EL (cell line): ENCODE measurements at places on chromosomes 11 and 22.

DNA sequence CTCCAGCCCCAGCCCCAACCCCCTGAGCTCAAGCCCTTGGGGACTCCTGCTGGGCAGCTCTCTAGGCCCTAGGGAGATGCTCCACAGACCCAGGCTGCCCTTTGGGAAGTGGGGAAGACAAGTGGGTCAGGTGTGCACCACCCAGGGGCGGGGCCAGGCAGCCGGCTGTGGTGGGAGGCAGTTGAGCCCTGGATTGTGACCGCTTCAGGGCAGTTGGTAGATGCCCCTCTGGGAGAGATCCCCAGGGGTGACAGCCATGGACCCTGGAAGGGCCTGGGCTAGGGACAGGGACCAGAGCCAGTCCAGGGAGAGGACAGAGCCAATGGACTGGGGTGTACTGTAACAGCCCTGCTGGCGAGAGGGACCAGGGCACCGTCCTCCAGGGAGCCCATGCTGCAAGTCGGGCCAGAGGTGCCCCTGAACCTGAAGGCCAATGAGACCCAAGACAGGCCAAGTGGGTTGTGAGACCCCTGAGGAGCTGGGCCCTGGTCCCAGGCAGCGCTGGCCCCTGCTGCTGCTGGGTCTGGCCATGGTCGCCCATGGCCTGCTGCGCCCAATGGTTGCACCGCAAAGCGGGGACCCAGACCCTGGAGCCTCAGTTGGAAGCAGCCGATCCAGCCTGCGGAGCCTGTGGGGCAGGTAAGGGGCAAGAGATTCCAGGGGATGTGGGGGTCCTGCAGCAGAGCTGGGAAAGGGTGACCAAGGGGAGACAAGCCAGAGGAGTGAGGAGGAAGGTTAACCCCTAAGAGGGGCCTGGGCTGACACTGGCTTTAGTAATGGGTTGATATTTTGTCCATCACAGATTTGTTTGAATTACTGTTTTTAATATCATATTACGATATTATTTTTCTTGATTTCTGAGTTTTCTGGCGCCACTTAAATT is at the start of gene IGLL5:
IGLL5 (plus strand) TSS at position 196 of the 883 bp plus-strand sequence; CDS start at position 434, 238 bp downstream.
- DNase-seq: no peak

DNA sequence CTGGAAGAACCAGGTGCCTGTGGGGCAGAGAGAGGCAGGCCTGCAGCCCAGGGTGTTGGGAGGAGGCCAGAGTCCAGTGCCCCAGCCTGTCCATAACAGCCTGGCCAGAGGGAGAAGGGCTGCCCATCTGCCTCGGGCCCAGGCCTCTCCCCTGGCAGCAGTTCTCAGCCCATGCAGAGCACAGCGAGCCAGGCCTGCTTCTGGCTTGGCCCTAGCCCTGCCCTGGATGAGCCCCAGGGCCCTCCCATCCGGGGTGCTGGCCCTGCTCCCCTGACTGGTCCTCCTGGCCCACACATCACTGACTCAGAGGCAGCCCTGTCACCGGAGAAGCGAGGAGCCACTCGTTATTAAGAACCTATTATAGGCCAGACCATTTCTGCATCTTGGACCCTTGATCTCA is 19.7 kb upstream of the MYRF start:
- DNase-seq: peak; percentile 66

DNA sequence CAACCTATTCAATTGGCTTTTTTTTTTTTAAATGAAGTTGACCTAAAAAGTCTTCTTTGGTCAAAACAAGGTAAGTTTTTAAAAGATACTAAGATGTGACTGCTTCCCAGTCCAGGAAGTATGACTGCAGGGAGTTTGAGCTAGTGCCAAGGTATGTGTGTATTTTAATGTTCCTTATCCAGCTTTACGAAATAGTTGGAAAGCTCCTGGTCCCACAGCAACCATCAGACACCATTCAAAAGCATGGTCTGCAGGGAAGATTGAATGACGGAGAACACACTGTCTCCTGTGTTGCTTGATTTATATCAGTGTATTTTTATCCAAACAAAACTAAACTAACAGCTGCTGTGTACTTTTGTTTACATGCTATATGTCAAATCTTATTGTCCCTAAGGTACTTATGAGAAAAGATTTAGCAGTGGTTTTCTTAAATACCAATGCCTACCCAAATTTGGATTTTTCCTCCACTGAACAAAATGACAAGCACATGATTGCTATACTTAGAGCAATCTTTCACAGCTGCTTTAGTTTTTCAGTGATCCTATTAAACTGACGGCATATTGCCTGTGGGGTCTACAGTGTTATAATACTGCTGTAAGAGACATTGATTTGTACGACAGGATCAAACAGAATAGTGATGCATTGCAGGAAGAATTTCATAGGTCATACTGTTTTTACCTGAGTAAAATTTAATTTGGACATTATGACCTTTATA is 122.9 kb downstream of the DCDC1 start:
- DNase-seq: no peak

DNA sequence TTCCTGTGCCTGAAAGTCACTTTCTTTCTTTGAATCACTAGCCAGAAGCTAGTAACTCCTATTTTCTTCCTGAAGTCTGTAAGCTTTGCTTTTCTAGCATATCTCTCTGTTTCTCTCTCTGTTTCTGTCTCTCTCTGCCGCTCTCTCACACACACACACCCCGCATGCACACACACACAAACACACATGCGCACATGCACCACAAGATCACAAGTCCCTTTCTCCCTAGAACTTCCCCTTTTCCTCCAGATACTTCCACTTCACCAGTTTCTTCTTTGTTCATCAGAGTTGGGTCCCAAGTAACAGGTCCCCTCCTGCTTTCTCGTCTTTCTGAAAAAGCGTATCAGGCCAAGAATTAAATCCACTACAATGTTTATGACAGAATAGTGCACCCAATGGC is 148.5 kb upstream of the HSD17B12 start:
- no peak for DNase-seq

GRCh38 chr22:26587991-26588613 is 1.8 kb downstream of the TPST2 start:
- peak; percentile 17 for DNase-seq

- DNase-seq: peak; percentile 90
Observed at GRCh38 chr11:46593550-46594373, at the start of gene AMBRA1. Gene AMBRA1 (minus strand): TSS chr11:46594023. CDS start chr11:46548380, 45,643 bp downstream.

DNA sequence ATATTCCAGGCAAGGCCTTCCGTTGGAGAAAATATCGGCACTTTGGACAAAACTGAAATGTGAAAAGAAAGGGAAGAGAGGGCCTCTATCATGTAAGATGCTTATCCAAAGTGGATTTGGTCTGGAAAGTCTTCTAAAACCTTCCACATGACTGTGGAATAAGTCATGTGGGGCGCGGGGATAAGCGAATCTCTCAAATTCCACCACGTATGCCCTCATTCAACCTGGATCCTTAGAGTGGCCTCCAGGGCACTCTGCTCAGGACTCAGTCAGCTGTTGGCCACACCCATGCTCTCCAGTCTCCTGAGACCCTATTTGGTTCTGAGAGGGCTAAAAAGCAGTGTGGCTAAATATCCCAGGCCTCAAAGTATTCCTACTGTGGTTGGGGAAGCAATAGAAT is 2.0 kb upstream of the TIMP3 start:
- no peak for DNase-seq

- no peak for DNase-seq
Observed at GRCh38 chr22:40709752-40710413, 30.6 kb downstream of the MCHR1 start.

DNA sequence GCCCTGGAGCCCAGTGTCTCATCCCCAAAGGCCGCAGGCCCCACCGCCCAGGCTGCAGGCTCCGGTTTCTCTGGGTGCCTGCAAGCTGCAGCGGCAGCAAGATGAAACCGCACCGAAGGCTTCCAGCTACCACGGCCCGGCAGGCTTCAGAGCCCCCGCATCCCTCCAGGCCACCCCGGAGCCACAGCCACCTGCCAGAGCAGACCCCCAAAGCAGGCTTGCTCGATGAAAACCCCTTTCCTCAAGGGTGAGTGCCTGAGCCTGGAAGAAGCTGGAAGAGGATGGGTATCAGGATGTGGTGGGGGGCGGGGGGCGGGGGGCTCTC is 24.5 kb upstream of the GNB1L start:
- DNase-seq: no peak

DNA sequence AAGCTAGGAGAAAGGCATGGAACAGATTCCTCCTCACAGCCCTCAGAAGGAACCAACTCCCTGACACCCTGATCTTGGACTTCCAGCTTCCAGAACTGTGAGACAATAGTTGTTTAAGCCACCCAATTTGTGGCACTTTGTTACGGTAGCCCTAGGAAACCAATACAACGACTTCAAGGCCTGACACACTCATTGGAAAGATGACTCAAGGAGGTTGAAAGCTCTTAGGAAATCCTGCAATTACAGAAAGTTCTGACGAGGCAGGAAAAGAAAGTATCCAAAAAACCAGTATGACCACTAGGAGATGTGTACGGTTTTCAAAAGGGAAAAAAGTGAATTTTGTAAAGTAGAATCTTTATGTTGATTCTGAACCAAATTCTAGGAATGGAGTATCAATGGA is 161.4 kb downstream of the SWAP70 start:
- DNase-seq: peak; percentile 25

GRCh38 chr11:69099180-69099579 is 50.4 kb downstream of the TPCN2 start:
- DNase-seq: no peak

GRCh38 chr11:87859636-87860035 is 315.6 kb downstream of the RAB38 start:
- DNase-seq: no peak

DNA sequence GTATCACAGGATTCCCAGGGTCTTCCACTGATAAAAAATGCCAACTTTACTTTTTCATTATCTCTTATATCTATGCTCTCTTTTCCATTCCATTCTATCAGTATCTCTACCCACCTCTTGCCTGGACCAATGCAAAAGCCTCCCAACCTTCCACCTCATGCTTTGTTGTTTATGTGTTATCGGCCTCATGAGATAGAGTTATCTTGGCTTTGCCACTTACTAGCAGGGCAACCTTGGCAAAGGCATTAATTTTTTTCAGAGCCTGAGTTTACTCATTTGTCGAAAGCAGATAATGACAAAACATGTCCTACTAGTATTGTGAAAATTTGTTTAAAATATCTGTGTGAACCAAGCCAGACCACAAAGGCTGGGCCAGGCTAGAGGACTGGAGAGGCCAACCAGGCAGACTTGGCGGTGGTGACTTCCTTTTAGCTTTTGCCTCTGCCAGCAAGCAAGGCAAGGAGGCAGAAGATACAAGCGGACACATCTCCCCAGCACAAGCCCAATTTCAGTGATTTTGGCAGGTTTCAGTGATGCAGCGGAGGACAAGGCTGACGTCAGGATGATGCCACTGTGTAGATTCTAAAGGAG is 106.9 kb downstream of the ADAMTS15 start:
- no peak for DNase-seq

DNA sequence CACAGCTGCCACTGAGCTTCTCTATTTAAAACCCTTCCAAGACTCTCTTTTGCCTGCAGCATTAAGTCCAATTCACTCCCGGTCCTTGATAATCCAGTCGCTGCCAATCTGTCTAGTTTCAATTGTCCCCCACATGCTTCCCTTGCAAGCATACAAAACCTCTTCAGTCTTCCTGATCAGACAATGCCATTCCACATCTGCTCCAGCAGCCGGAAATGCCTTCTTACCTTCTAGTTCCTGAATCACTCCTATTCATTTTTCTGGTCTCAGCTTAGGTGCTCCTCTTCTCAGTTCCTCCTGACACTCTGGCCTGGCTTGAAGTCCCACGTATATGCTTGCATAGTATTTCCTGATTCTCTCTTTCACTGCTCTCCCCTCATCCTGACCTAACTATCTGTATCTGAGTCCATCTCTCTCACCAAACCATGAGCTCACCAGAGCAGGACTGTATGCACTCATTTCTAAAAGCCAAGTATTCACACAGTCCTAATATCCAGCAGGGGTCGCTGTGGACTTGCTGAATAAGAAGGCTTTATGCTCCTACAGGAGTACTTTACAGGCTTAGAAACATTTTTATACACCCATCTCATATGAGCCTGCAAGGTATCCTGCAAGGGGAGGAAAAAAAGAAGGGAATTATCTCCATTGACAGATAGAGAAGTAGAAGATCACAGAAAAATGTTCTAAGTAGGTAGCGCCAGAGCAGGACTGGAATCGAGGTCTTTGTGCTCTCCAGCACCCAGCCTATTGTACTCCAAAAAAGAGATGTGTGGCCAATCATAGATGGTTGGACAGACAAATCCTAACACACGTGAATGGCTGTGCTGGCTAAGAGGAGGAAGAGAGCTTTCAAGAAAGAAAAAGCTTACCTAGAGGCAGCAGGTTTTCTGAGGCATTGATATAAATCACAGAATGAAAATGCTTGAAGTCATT is 19.2 kb downstream of the XRRA1 start:
- DNase-seq: peak; percentile 88

GRCh38 chr11:108805030-108805429 is 140.2 kb downstream of the DDX10 start:
- no peak for DNase-seq

GRCh38 chr22:48836673-48837340 is 990.9 kb downstream of the BRD1 start:
- no peak for DNase-seq

DNA sequence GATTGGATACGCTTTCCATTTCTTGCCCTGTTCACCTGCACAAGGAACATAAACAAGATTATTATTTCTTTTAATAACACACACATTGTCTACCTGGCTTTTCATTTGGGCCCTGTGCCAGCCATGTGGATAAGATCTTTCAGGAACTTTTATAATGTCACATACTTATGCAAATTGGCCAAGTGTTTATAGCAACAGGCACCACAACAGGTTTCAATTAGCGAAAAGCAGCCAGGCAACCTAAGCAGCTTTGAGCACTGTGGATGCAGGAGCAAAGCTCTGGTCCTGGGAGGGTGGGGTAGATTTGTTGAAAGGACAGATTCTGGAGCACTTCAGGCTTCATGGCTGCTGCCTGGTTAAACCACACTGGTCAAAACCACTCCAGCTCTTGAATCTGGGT is 217.4 kb downstream of the BARX2 start:
- DNase-seq: no peak

- DNase-seq: no peak
Observed at GRCh38 chr11:12239804-12240371, 129.5 kb downstream of the MICAL2 start.

GRCh38 chr11:112439614-112440013 is 179.0 kb upstream of the PLET1 start:
- DNase-seq: no peak
